ENCODE measurements at places on chromosomes 2 and 18.

- no peaks in the 10 kb centered on the region for H3K36me3 ChIP-seq
- peak; percentile 87 for DNase-seq
- H3K27ac ChIP-seq, result no peak overlapping the region
- no peak overlapping the region for H3K4me3 ChIP-seq
- H3K4me1 ChIP-seq, result no peaks in the 10 kb centered on the region
- H3K27me3 ChIP-seq, result no peaks in the 10 kb centered on the region
Measured at GRCh38 chr18:45690975-45691815, 32.8 kb upstream of the SLC14A1 start.

- DNase-seq, result no peak
- H3K36me3 ChIP-seq, result no peaks in the 10 kb centered on the region
- no peak overlapping the region for H3K4me3 ChIP-seq
- H3K4me1 ChIP-seq, result no peaks in the 10 kb centered on the region
Measured at GRCh38 chr2:63007813-63008458, 42.7 kb upstream of the OTX1 start.

DNA sequence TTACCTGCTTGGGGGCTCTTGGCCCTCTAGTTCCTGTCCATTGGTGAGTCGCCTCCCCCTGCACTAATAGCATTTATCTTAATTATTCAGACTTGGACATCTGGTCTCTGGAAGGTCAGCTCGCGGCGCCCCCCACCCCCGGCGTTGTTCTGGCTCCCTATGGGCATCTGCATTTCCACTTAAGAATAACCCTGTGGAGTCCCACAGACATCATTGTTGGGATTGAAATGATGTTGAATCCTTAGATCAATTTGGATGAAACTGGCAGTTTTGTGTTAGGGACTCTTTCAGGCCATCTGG is 313.8 kb upstream of the HS6ST1 start:
- no peaks in the 10 kb centered on the region for H3K4me1 ChIP-seq
- H3K27ac ChIP-seq, result no peak overlapping the region
- H3K36me3 ChIP-seq, result no peaks in the 10 kb centered on the region
- H3K4me3 ChIP-seq, result no peak overlapping the region
- H3K27me3 ChIP-seq, result no peaks in the 10 kb centered on the region

- no peak for DNase-seq
- H3K36me3 ChIP-seq, result no peaks in the 10 kb centered on the region
- H3K27ac ChIP-seq, result no peak overlapping the region
- no peaks in the 10 kb centered on the region for H3K4me1 ChIP-seq
- no peaks in the 10 kb centered on the region for H3K27me3 ChIP-seq
Measured at GRCh38 chr2:88818381-88818780, 126.9 kb downstream of the RPIA start.

GRCh38 chr18:35609236-35609635 is 27.7 kb downstream of the GALNT1 start:
- H3K36me3 ChIP-seq, result no peaks in the 10 kb centered on the region
- H3K27me3 ChIP-seq, result no peaks in the 10 kb centered on the region
- no peaks in the 10 kb centered on the region for H3K4me1 ChIP-seq
- no peak overlapping the region for H3K27ac ChIP-seq
- no peak overlapping the region for H3K4me3 ChIP-seq
